ENCODE measurements at places on chromosomes 7 and 10. TPM values are rescaled to one million over a fixed set of nuclear protein-coding genes. Genes with fewer than 3 reads are reported as not detected.

Gene MYO3A
- 2.2 TPM for total RNA-seq

Gene GSTO2
- total RNA-seq = 29.8 TPM

Gene LSM8
- total RNA-seq = 18.2 TPM

Gene TCAF2
- 15.5 TPM for total RNA-seq

Gene TFEC
- total RNA-seq = 0.42 TPM

Gene TMEM236
- total RNA-seq = 0.22 TPM

Gene PHF14
- 30.6 TPM for total RNA-seq
